ENCODE measurements at places on chromosomes 6 and 20.

GRCh38 chr20:43936805-43937204 lies 22.2 kb downstream of the TOX2 start:
- DNase-seq: no peak

DNA sequence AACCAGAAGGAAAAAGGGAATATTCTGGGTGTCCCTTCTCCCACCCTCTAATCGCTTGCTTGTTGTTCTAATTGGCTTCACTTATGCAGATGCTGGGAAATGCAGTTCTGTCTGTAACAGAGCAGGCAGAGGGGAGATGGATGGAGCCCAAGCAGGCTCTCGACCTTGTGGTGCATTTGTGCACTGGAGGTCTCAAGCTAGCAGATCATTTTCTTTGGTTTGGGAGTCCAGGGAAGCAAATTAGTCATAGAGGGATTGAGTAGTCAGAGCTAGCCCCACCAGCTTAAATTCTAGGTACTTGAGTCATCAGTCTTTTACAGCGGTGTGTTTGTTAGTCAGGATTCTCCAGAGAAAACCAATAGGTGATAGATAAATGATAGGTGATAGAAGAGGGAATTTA lies 234.7 kb upstream of the ECI2 start:
- DNase-seq: no peak

GRCh38 chr20:62489186-62489931 lies 13.6 kb upstream of the GATA5 start:
- DNase-seq: no peak

DNA sequence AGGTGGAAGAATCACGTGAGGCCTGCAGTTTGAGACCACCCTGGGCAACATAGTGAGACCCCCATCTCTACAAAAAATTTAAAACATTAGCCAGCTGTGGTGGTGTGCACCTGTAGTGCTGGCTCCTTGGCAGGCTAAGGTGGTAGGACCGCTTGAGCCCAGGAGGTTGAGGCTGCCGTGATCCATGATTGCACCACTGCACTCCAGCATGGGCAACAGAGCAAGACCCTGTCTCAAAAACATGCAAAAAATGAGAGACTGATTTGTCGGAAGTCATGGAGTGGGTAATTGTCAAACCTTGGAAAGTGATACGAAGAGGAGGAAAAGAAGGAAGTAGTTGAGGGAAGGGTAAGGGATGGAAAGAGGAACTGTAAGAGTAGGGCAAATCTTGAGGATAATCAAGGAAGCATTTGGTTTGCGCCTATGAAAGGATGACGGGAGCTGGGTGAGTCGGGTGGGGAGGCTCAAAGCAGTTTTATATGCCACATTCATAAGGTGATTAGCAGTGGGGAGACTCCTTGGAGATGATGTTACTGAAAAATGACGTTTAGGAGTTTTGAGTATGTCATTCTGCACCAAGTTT lies 14.5 kb downstream of the L3MBTL3 start:
- no peak for DNase-seq

DNA sequence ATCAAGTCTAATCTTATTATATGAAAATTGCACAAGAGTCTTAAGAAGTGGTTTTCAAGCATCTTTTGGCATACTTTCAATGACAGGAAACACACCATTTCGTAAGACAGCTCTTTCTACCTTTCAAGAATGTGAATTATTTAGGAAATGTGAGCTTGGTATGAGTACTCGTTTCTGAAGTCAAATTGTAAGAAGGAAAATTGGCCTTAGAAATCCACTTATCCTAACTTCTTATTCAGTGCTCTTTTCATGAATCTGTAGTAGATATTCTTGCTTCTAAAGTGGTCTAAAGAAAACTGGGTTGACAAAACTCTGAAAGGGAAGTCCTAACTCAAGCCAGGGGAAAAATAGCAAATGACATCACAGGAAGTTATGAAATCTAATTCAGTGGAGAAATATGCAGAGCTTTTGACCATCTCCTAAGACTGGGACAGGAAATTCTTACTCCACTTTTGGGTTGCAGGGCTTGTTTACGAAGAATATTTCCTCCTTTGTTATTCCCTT lies 38.5 kb upstream of the OGFRL1 start:
- peak; percentile 41 for DNase-seq

DNA sequence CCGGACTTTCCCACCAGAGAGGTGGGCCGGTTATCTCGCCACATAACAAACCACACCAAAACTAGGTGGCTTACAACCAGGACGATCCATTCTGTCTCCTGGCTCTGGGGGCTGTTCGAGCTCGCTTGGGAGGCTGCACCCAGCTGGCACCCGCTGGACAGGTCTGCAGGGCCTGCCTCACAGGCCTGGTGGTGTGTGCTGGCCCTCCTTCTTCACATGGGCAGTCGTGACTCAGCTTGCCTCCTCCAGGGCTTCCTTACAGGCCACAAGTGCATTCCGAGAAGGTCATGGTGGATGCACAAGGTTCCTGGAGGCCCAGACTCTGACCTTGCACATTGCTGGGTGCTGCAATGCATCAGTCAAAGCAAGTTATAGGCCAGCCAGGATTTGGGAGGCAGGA lies 34.2 kb downstream of the FOXF2 start:
- DNase-seq: no peak

GRCh38 chr6:141925001-141925400 lies 207.7 kb upstream of the GJE1 start:
- no peak for DNase-seq

GRCh38 chr6:136228814-136229213 lies 21.3 kb downstream of the MTFR2 start:
- no peak for DNase-seq

DNA sequence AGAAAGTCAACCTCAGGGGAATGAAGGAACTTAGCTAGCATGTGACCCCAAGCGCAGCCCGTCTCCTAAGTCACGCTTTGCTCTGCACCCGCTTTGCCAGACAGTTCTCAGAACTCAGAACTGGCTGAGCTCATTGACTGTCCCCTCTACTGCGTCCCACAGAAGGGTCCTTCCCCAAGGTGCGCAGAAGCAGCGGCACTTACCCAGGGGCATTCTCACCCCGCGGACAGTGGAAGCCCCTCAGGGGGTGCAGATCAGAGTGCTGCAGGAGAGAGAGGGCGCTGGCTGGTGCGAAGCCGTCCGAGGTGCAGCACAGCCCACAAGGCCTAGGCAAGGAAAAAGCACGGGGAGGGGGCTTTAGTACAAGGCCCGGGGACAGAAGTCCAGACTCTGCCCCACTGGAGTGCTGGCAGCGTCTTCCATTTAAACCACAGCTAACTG lies 807 bp downstream of the SNHG17 start:
- peak; percentile 30 for DNase-seq

GRCh38 chr20:54044156-54044555 lies 26.2 kb downstream of the BCAS1 start:
- DNase-seq: peak; percentile 49

DNA sequence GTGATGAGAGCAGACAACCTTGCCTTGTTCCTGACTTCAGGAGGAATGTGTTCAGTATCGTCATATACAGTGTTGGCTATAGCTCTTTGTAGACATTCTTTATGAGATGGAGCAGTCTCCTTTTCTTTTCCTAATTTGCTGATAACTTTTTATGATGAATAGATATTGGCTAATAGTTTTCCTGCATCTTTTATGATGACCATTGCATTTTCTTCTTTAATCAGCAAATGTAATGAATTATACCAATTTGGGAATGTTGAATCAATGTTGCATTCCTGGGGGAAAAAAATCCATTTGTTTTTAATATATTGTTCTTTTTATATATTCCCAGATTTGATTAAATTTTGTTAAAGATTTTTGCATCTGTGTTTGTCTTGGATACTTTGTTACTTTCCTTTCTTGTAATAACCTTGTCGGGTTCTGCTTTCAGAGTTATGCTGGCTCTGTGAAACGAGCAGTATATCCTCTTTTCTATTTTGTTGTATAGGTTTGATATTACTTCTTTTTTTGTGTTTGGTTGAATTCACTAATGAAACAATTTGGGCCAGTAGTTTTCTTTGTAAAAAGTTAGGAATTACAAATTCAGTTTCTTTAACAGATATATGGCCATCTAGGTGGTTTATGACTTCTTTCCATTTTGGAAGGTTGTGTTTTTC lies 23.9 kb downstream of the KDM1B start:
- DNase-seq: no peak

GRCh38 chr6:100173211-100173610 lies 179.2 kb upstream of the MCHR2 start:
- DNase-seq: no peak

DNA sequence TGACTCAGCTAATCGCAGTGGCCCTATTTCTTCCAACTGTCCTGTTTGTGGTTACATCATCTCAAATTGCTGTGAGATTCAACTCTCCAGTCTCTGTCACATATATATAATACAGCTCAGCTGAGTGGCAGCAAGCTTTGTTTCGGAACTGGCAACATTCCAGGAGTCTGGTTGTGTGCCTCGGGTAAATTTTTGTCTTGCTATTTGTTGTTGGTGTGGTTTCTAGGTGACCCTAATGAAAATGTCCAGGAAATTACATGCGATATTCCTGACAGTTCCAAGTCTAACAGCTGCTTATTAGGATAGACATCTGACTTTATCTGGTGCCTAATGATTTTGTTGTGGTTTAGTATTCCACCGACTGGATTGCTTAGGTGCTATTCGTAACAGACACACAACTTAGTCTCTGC lies 581.8 kb downstream of the CD109 start:
- no peak for DNase-seq

- no peak for DNase-seq
Measured at GRCh38 chr6:43779852-43780236, 9.8 kb downstream of the VEGFA start.

DNA sequence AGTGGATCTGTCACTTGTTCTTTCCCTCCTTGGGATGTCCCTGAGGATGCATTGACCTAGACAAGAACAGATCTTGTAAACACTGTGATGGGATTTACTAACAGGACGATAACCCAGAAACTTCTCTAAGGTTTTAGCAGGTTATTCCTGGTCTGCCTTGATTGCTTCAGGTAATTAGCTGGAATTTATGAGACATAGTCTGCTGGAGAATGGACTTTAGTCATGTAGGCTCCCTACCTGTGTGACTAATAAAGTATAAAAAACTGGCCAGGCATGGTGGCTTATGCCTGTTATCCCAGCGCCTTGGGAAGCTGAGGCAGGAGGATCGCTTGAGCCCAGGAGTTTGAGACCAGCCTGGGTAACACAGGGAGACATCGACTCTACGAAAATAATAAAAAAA lies 96.1 kb downstream of the PAK5 start:
- no peak for DNase-seq

DNA sequence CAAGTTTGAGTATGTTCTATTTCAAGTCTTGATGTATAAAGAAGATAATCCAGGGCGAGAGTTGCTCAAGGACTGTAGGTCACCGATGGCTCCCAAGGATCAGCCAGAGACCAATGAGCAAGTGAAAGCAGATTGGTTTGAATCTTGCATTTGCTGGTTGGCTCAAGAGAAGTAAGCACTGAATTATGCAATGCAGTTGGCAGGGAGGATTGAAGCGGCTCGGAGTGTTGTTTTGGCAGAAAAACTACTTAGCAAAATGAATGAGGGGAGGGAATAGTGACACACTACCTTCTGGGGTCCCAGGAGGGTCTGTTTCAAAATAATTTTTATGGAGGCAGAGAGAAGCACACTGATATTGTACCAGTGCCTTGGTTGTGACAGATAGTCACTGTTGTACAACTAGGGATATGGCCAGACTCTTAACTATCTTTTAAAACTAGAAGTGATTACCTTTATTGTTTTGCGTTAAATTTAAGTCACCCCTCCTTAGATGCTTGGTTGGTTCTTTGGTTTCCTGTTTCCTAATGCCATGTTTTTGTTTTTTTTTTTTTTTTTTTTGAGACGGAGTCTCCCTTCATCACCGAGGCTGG lies 15.7 kb downstream of the SASH1 start:
- no peak for DNase-seq

DNA sequence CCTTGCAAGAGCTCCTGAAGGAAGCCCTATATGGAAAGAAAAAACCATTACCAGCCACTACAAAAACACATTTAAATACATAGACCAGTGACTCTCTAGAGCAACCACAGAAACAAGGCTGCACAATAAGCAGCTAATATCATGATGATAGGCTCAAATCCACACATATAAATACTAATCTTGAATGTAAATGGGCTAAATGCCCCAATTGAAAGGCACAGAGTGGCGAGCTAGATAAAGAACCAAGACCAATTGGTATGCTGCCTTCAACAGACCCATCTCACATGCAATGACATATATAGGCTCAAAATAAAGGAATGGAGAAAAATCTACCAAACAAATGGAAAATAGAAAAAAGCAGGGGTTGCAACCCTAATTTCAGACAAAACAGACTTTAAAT lies 153.0 kb downstream of the LRRC1 start:
- DNase-seq: no peak

DNA sequence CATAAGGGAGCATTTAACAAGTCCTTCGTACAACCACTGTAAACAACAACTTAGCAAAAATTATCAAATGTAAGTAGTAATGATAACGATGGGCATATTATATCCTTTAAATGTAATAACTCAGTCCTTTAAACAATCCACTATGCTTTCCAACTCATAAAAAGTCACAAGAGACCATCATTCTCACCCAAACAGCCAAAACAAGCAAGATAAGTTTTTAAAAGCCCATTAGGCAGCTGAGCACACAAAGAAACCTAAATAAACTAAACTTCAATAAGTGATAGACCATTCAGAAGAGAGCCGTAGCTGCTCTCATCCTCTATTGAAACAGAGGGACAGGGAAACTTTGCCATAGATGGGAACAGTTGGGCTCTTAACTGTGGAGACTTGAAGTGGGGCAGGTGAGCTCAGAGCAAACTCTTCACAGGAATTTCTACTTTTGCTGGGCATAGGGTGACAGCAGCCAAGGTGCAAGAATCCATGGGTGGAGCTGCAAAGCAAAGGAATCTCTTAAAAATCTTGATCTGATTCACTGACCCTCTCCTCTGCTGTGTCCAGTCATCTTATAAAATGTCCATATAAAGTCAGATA lies 22.5 kb downstream of the RAB22A start:
- DNase-seq: no peak

GRCh38 chr6:139996253-139996834 lies 621.9 kb upstream of the CITED2 start:
- DNase-seq: no peak

GRCh38 chr20:49186535-49187329 lies 1.4 kb downstream of the STAU1 start:
- DNase-seq: no peak

Data from HL-60 (cell line).